ENCODE measurements at places on chromosomes 2 and 18. TPM values are rescaled to one million over a fixed set of nuclear protein-coding genes. Genes with fewer than 3 reads are reported as not detected.

- no peak for DNase-seq
Observed at GRCh38 chr2:84749442-84749841, 131.4 kb downstream of the TRABD2A start.

- no peak for DNase-seq
Observed at GRCh38 chr18:61764381-61764780, 128.4 kb downstream of the RNF152 start.

TSPYL6 gene
- total RNA-seq, result not detected

IL1R1 gene
- 13.3 TPM for total RNA-seq

DNA sequence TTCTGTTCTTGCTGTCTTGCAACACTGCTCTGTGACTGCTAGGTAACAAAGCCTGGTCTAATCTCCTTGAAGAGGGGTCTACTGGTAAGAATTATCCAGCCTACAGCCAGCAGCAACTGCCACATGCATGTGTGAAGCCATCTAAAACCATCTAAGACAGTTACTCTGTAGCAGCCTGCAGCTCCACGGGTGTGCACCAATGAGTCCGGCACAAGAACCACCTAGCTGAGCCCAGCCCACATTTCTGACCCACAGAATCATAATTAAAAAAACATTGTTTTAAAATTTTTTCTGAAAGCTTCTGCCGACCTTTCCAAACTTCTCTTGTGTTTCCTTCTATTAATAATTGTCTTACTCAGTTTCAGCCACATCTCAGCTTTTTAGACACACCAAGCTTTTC, 102.8 kb downstream of the ZNF385B start:
- no peak for DNase-seq

GDF7 gene
- 3.2 TPM for total RNA-seq

PMAIP1 gene
- 9.9 TPM for total RNA-seq

GATA6 gene
- total RNA-seq, result 106 TPM

GRCh38 chr2:29782549-29783458, 138.6 kb downstream of the ALK start:
- DNase-seq, result no peak

All from mesothelial cell of epicardium (in vitro differentiated cells).